ENCODE measurements at places on chromosomes 5 and 9.

GRCh38 chr5:73938938-73939320, 312.9 kb downstream of the ARHGEF28 start:
- no peak for DNase-seq

- no peak for DNase-seq
These were observed 413.5 kb upstream of the SMC2 start for GRCh38 chr9:103680581-103680980.

- DNase-seq: no peak
These were observed 63.8 kb upstream of the PPARGC1B start for GRCh38 chr5:149666212-149666852.

- no peak for DNase-seq
These were observed 174.0 kb upstream of the SNX2 start for GRCh38 chr5:122600924-122601323.
